Stimulated activated CD8-positive, alpha-beta memory T cell treated with anti-CD3 and anti-CD28 coated beads, Interleukin-4, amount 100 ng/mL, for 24 hours (primary cell): ENCODE measurements at places on chromosomes 3 and 15.

DNA sequence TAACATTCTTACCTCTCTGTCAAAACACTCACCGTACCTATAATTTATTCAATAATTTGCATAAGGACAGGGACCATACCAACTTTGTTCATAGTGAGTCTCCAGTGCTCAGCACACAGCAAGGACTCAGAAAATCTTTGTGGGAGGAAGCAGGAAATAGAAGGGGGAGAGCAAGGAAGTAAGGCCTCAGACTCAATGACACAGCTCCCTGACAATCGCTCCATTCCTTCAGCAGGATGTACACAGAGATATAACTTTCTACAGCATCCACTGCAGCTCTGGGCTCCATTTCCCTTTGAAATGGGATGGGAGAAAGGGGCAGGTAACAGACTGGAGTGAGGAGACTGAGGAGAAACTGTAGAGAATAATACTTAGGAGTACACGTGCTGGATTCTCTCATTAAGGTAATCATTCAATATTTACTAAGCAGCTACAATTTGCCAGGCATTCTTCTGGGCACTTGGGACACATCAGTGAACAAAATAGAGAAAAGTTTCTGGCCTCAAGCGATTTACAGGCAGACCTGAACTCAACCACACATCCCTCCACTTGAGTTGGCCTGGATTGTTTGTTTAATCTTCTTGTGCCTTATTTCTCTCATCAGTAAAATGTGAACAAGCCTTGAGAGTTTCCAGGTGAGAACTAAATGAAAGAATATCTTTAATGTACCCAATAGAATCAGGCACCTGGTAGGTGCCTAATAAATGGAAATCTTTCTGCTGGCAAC lies 330.3 kb upstream of the THBS1 start:
- DNase-seq = no peak

- DNase-seq = no peak
Observed at GRCh38 chr15:29813009-29813408, 9.3 kb downstream of the TJP1 start.

DNA sequence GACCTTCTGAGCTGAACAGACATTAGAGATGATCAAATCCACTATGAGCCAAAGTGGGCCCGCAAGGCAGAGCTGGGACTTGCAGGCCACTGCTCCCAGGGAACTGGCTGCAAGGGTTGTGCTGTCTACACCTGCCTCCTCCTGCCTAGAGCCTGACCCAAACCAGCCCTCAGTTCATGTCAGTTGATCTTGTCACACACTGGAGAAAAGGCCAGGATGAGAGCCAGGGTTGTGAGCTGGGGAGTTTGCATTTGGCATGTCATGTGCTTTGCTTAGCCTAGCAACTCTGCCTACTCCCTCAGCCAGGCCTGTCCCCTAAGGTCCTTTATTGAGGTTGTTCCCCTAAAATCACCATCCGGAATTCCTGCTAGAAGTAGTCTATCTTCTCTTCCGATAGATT lies 67.8 kb downstream of the RAB11A start:
- DNase-seq = no peak

DNA sequence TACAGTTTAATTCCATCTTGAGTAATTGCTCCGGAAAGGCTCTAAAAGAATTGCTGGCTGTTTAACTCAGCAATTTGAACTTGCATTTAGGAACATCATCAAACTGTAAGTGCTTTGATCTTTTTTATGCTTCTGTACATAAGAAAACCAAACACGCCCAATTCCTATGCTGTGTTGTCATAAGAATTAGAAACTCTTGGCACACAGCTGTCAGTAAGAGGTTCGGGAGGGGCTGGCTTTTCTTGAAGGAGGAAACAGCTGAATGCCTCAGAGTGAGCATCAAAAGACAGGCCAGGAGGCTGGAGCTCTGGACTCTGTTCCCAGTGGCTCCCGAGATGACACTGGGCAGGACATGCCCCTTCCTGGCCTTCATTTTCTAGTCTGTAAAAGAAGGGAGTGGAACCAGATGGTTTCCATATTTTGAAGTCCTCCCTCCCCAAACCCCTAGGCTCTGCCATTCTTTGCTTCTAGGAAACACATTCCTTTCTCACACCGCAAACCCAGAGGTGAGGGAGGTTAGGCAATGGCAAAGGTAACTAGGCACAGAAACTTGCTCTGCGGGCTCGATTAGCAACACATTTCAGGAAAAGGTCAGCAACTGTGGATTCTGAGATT lies 73.7 kb upstream of the DLG1 start:
- DNase-seq = no peak
